ENCODE measurements at places on chromosomes 4 and X.

- no peak for DNase-seq
Observed at GRCh38 chr4:4456816-4457578, 70.1 kb downstream of the NSG1 start.

- DNase-seq = no peak
Observed at GRCh38 chr4:139916041-139916440, 237.9 kb downstream of the MAML3 start.

DNA sequence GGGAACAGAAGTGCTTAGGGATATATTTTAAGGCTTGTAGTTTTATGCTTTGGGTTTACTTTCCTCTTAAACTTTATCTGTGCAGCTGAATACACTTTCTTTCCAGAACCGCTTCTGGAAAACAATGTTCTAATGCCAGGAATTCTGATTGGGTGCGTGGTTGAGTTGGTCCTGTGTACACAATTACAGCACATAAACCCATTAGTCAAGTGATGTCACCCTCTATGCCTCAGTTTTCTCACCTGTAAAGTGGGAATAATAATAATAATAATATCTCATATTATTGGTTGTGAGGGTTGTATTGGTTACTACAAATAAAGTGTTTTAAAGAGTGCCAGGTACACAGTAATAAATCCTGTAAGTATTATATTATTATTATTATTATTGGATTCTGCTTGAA lies 129.2 kb downstream of the MID1IP1 start:
- no peak for DNase-seq

GRCh38 chr4:2040391-2041238 lies 18.5 kb upstream of the NAT8L start:
- DNase-seq = no peak

- no peak for DNase-seq
Observed at GRCh38 chr4:80097400-80098177, 24.6 kb upstream of the ANTXR2 start.

DNA sequence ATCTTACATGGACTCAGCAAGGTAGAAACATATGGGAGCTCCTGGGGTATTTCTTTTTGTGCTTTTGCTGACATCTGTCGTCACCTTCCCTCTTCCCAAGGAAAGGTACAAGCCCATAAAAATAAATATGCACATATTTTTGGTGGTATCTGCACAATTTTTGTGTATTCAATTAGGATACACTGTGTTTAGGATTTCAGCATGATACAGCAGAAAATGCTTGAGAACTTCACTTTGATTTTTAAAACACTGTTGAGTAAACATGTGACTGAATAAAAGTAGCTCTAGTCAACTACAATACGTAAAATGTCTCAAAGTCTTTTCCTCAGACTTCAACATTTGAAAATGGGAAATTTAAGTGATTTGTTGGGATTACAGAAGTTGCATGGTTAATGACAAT lies 99.4 kb upstream of the SPANXC start:
- no peak for DNase-seq

DNA sequence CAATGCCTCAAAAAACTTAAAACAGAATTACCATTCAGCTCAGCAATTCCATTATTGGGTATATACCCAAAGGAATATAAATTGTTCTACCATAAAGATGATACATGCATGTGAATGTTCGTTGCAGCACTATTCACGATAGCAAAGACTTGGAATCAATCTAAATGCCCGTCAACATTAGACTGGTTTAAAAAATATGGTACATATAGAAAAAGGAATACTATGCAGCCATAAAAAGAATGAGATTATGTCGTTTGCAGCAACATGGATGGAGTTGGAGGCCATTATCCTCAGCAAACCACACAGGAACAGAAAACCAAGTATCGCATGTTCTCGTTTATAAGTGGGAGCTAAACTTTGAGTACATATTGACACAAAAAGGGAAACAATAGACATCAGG lies 10.9 kb upstream of the SYNPO2 start:
- no peak for DNase-seq

- DNase-seq = no peak
Observed at GRCh38 chr4:143135358-143135757, 49.4 kb upstream of the USP38 start.

DNA sequence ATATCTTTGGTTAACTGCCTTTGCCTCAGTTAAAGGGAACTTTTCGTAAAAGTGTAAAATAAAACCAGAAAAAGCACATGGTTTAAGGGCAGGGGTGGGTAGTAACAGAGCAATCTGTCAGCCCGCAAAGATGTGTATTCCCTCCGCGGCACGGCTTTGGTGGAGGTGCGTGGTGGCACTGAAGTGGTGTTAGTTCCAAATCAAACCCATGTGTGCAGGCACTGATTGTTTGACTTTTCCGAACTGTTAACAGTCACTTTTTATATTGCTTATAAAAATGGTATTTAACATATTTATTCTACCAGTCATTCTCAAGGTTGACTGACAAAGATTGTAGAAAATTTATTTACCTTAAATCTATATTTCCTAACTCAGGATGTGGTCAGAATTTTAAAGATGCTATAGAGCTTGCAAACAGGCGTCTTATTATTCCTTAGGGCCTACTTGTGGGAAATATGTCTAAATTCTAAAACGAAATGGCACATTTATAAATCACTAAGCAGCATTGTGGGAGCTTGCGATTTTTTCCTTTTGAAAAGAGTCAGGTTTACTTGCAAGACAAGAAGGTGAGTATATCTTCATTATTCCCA lies 272.7 kb upstream of the PCDH18 start:
- no peak for DNase-seq

- no peak for DNase-seq
Observed at GRCh38 chr4:174444390-174444789, 77.9 kb downstream of the HPGD start.

DNA sequence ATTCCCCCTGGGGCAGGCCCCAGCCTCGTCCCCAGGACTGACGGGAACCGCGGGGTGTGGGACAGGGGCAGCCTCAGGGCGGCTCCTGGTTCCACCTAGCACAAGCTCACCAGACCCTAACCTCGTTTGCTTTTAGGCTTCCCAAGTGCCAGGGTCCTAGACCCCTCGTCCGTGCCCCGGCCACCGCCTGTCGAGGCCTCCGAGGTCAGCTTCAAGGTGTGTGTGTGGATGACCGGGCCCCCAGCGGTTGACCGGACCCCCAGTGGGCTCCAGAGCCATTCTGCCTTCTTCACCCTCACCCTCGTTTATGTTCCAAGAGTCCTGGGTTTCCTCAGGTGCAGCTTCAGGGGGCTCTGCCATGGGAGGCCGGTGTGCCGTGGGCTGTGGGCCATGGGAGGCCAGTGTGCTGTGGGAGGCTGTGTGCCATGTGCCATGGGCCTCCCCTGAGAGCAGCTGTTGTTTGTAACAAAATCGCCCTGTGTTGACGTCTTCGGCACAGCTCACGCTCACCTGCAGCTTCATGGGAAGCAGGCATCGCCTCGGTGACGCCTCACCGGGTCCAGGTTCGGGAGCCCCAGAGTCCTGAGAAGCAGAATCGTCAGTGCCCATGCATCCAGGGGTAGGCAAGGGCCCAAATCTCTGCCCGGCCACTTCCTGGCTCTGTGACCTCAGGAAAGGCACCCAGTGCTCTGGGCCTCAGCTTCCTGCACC lies 43.0 kb upstream of the HMX1 start:
- DNase-seq = no peak

- DNase-seq = no peak
Observed at GRCh38 chr4:33057736-33058135, 2337.6 kb downstream of the PCDH7 start.

DNA sequence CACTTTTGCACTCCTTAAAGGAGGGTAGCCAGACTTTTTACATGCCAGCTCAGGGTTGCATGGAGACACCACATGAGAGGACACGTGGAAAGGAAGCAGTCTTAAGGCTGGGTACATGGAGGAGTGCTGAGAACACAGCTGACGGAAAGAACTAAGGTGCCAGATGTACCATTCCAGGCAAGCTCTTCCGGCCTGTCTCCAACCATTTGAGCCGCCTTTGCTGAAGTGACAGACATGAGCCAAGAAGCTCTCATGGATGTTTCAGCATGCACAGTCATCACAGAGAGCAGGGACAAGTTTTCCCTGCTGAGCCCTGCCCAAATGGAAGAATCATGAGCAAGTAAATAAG lies 83.4 kb upstream of the BMP2K start:
- DNase-seq = no peak

- DNase-seq = no peak
Observed at GRCh38 chr4:128232719-128233118, 54.9 kb downstream of the PGRMC2 start.

- DNase-seq = no peak
Observed at GRCh38 chr4:52643785-52644244, 15.3 kb downstream of the USP46 start.

DNA sequence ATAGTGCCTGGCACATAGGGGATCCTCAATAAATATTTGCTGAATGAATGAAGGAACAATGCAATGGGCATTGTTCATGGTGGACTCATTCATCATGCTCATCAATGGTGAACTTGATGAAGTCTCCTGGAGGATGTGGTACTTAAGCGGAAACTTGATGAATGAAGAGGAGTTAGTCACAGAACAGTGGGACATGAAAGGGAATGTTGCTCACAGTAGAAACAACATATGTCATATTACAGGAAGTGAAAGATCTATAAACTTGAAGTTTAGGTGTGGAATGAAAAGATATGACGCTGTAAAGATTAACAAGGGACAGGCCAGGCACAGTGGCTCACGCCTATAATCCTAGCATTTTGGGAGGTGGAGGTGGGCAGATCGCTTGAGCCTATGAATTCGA lies 224.1 kb downstream of the PPP3CA start:
- DNase-seq = no peak

DNA sequence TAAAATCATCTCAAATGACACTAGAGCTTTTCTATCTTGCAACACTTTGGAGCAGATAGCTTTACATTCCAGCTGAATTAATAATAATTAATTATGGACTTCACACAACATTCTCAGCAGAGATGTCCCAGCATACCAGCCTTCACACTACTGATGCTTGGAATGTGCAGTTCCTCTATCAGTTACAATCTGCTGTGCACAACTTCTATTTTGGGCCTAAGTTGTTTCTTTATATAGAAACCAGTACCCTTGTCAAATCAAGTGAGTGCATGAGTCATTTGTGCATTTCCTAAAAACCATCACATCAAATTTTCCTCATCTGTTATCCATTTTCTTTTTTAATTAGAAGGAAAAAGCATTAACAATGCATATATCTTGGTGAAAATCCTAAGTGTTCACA lies 8.8 kb upstream of the RASL11B start:
- no peak for DNase-seq

DNA sequence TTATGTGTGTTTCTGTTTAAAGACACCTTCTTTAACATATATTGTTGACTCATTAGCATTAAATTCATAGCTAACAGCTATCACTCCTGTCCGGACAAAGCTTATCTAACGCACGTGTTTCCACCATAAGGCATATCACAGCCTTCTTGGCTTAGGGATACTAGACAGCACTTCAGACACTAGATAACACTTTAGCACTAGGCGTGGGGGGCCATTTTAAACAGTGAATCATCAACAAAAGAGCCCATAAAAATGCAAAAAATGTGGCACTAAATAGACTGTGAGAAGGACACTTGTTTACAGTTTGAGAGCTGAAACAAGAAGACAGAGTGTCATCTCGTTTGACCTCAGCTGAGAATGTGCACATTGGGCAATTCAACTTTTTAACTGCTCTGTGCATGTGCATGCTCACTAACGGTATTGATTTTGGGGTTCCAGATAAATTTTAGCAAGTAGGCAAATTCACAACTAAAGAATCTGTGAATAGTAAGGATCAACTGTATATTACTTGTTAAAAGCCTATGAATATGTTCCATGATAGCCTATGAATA lies 58.9 kb upstream of the RAI2 start:
- DNase-seq = no peak

- DNase-seq = no peak
Observed at GRCh38 chr4:102663073-102663472, 97.7 kb downstream of the MANBA start.

DNA sequence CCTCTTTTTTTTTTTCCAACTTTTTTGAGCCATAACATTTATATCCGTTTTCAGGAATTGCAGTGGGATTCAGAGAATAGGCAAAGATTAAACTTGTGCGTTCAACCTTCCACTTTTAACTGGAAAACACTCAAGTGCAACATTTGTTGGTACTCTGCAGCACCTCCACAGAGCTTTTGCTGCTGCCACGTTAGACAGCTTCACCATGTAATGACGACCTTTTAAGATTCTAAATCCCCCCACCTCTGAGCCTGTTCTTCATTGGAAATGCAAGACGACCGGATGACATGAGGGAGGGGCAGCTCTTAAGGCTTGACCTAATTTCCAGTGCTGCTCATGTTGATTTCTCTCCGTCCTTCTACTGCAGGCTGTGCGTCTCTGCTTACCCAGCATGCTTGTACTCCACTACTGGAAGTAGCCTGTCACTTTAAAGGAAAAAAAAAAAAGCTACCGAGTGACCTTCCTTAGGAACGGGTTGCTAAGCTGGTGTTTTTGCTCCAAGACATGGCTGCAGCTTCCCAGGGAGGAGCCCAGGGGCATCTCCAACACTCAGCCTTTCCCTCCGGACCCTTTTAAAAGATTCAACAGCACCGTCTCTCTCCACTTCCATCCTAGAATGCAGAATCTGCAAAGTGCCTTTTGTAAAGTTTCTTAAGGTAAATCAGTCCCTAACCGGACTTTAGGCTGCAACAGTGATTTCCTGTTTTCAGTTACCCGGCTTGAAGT lies at the start of gene CC2D2A:
CC2D2A (plus strand) TSS at position 481 of the 726 bp plus-strand sequence. CDS start 6,051 bp downstream, outside the sequence.
- no peak for DNase-seq

- no peak for DNase-seq
Observed at GRCh38 chr4:186553717-186554116, 1.6 kb downstream of the MTNR1A start.

- peak; percentile 59 for DNase-seq
Observed at GRCh38 chrX:103254921-103255493, at the start of gene TCEAL8. Gene TCEAL8, minus strand, starts transcription at chrX:103255155. Its CDS starts 1,176 bp downstream, at chrX:103253979.

DNA sequence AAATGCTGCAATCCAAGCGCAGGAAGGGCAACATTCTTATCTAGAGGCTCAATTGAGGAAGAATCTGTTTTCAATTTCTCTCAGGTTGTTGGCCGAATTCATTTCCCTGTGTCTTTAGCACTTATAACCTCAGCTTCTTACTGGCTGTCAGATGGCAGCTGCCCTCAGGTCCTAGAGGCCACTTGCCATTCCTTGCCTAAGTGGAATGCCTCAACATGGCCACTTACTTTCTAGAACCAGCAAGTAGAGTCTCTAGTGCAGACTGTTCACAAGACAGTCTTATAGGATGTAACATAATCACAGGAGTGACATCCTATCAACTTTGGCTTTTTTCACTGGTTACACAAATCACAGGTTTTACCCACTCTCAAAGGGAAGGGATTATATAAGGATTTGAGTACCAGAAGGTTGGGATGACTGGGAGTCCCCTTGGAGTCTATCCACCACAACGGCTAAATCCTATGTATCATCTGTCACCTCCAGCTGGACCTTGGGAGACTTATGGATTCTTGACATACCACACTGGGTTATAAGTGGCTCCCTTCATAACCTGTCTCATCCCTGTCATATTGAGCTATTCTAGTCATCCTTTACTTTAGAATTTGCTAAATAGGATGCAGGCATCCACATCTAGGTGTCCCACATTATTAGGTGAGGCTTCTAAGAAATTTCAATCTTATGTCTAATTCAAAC lies 297.9 kb upstream of the CTSO start:
- DNase-seq = no peak

- no peak for DNase-seq
Observed at GRCh38 chr4:186020793-186021407, 48.1 kb upstream of the TLR3 start.

Data from stimulated activated CD4-positive, alpha-beta T cell treated with anti-CD3 and anti-CD28 coated beads, TNF-alpha, amount 100 ng/mL, for 24 hours (primary cell).